DND-41 (cell line): ENCODE measurements at places on chromosomes 1 and 21.

- no peak for DNase-seq
These were observed 73.1 kb downstream of the CASZ1 start for GRCh38 chr1:10723317-10723716.

DNA sequence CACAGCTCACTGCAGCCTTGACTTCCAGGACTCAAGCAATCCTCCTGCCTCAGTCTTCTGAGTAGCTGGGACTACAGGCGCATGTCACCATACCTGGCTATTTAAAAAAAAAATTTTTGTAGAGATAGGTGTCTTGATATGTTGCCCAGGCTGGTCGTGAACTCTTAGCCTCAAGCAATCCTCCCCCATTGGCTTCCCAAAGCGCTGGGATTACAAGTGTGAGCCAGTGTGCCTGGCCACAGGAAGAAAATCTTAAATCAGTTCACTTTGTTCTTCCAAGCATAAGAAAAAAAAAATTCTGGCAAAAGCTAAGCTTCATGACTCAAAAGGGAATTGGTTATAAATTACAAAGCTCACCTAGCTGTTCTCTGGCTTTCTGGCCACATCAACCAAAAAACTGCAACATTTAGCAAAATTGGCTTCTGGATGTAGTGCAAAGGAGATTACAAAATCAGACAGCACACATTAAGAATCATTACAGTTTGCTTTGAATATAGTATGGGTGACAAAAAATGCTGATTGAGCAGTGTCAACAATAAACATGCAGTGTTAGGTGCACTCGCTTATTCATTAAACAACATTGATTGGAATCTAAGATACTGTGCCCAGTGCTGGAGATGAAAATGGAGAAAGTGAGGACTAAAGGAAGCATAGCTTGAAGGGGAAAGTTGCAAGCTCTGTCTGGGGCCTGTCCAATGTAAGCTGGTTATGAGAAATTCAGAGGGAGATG lies 76.7 kb downstream of the KCTD3 start:
- no peak for DNase-seq

DNA sequence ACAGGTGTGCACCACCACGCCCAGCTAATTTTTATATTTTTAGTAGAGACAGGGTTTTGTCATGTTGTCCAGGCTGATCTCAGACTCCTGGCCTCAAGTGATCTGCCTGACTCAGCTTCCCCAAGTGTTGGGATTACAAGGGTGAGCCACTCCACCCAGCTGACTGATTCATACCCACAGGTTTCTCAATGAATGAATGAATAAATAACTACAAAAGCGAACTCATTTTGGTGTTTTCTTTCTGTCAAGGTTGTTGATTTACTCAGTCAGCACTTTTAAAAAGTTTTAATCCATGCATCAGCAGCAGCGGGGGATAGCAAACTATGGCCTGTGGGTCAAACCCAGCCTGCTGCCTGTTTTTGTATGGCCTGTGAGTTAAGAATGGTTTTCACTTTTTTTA lies 217.5 kb downstream of the FAF1 start:
- DNase-seq = no peak

DNA sequence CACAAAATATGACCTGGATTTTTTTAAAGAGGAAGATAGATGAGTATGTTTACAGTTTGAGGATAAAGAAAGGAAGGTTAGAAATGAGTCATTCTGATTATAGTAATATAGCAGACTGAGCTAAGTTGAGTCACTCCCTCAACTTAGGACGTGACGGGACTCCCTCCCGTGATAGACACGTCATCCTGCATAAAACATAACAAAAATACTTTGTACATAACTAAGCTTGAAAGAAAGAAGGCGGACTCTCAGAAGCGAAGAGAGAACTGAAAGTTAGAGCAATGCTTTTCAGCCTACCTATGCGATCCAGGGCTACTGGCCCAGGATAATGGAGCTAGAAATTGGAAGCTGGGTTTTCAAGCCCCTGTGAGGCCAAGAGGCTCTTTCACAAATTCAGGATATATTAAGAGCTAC lies 53.0 kb upstream of the DESI2 start:
- DNase-seq = no peak

GRCh38 chr1:25255706-25256577 lies 8.7 kb upstream of the RSRP1 start:
- DNase-seq = no peak

DNA sequence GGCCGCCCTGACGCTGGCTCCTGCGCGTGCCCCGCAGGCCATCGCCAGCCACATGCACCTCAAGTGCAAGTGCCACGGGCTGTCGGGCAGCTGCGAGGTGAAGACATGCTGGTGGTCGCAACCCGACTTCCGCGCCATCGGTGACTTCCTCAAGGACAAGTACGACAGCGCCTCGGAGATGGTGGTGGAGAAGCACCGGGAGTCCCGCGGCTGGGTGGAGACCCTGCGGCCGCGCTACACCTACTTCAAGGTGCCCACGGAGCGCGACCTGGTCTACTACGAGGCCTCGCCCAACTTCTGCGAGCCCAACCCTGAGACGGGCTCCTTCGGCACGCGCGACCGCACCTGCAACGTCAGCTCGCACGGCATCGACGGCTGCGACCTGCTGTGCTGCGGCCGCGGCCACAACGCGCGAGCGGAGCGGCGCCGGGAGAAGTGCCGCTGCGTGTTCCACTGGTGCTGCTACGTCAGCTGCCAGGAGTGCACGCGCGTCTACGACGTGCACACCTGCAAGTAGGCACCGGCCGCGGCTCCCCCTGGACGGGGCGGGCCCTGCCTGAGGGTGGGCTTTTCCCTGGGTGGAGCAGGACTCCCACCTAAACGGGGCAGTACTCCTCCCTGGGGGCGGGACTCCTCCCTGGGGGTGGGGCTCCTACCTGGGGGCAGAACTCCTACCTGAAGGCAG lies 23.4 kb upstream of the ARF1 start:
- no peak for DNase-seq

GRCh38 chr1:68495968-68496679 lies 758 bp downstream of the DEPDC1 start:
- peak; percentile 5 for DNase-seq

- no peak for DNase-seq
These were observed 206.2 kb downstream of the GREM2 start for GRCh38 chr1:240405751-240406150.

- no peak for DNase-seq
These were observed 126.6 kb upstream of the AJAP1 start for GRCh38 chr1:4527819-4528218.

DNA sequence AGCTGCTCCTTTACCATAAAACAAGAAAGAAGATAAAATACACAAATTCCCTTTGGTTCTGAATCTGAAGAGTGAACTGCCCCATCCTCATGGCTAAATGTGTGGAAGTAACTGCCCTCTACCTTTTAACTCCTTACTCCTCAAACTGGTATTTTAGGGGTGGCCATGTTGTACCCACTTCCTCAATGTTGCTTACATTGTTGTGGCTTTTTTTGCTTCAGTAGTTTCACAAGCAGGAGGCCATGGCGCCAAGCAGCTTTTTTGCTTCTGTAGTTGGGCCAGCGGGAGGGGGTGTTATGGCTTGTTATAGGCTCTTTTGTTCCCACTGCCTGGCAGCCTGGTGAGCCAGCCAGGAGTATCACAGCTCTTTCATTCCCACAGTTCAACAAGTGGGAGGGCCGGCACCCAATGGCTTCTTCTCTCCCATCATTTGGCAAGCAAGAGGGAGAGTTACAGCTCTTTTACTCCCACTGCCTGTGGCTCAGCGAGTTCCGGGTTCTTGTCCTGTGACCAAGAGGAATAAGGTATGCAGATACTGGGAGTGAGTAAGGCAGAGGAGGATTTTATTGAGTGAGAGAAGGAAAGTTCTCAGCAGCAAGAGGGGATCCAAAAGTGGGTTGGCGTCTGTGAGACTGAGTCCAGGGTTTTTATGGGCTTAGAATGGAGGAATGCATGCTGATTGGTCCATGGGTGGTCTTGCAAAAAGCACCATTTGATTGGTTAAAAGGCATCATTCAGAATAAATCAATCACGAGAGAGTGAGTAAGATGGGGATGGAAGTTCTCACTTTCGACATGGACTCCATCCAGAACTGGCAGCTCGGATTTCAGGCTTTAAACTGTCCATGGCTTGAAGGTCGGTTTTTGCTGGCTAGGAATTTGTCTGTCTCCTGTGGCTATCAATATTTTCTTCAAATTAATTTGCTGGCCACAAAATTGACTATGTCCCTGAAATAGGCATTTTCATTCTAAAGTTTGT lies 429.6 kb downstream of the HLX start:
- DNase-seq = no peak

DNA sequence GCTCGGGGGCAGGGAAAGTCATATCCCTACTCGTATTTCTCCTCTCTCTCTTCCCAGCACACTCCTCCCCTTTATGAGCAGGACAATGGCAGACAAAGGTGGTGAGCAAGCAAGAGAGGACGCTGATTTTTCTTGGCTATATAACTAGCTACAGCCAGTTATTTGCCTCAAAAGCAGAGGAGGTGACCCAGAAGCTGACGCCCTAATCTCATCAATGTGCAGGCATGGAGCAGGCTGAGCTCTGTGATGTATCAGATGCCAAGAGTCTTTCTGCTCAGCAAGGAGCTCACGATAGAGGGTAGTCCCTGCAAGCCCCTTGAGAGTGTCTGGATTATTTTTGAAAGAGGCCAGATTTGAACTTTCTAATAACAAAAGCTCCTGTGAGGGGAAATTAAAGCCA lies 75.5 kb downstream of the ASTN1 start:
- no peak for DNase-seq

DNA sequence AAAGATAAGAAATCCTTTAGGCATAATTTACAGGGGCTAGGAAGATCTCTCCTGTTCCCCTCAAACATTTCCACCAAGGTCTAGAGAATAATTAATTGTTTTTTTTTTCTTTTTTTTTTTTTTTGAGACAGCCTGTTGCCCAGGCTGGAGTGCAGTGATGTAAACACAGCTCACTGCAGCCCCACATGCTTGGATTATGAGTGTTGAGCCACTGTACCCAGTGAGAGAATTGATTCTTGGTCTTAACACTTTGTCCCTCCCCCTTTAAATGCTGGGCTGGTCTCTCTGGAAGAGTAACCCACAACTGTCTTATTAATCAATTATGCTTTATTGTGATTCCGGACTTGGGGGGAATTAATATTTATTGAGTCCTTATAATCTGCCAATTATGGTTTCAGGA lies 33.4 kb downstream of the ATF3 start:
- no peak for DNase-seq

DNA sequence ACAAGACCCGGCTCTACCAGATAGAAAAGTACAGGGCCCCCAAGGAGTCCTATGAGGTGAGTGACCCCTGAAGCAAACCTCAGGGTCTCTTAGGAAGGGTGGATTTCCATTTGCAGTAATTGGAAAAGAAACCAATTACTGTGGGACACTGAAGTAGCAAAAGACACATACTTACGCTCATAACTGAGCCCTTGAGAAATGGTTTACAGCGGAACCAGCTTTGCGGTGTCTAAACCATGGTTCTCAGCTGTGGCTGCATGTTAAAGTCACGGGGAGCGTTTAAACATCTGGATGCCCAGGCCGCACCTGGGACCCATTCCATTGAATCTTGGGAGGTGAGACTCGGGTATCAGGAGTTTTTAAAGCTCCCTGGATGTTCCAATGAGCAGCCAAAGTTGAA lies 110.7 kb downstream of the HUNK start:
- no peak for DNase-seq

GRCh38 chr1:21082073-21082472 lies 94.6 kb downstream of the EIF4G3 start:
- no peak for DNase-seq

GRCh38 chr1:248599396-248599795 lies 1.9 kb upstream of the OR2T10 start:
- DNase-seq = no peak

- DNase-seq = no peak
These were observed 10.5 kb downstream of the FOXJ3 start for GRCh38 chr1:42324398-42325013.

DNA sequence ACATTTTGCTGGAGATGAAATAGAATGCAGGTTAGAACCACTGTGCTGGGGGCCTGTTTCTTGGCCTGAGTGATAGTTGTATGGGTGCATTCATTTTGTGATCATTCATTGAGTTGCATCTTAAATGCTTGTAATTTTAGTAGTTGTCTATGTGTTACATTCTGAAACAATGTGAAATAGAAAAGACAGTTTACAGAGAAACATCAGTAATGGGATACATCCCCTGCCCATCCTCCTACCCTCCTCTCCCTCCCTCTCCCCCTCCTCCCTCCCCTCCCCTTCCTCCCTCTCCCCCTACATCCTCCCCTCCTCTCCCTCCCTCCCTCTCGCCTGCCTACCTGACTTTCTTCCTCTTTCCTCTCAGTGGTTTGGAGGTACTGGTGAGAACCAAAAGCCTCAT lies 54.5 kb upstream of the COL6A1 start:
- no peak for DNase-seq

DNA sequence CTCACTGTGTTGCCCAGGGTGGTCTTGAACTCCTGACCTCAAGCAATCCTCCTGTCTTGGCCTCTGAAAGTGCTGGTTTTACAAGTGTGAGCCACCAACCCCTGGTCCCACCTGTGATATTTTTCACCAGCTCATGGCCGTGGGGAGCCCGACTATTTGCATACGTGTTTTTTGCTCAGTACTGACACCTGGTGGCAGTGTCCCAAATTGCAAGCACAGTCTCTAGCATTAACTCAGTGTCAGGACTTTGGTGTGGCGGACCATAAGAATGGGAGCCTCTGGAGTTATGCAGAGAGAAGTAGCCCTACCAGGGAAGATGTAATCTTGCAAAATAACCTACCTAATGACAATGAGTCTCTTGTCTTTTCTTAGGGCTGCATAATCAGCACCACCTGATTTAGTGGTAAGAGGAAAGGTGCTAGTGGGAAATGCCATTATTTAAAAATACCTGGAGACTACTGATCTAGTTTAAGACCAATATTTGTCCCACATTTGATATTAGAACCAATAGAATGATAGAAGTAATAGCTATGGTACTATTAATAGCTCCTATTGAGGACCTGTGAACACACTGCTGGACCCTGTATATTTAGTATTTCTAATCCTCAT lies 305.4 kb downstream of the DISC1 start:
- peak; percentile 45 for DNase-seq

DNA sequence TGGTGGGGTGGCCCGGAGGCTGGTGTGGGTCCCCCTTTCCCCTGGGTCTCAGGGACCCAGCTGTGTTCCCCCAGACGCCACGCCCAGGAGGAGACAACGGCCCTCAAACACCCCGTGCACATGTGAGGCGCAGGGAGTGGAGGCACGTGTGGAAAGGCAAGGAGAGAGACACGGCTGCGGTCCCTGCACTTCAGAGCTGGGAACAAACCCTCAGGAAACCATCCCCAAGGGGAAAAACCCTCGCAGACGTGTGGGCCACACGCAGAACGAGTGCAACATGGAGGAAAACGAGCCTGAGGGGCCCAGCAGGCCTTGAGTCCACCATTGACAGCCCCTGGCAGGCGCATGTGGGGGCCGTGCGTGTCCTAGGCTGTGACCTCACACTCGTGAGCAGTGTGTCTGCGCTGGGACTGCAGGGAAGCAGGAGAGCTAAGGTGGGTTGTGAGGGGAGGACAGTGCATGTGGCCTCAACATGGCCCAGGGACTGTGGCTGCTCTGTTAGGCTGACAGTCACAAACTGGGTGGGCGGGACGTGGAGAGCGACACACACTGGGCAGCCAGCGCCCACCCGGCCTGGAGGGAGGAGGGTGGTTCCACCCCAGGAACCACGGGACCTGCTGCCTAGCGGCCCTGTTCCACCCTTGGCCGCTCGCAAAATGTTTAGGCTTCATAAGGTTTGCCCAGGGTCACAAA lies 20.0 kb downstream of the ITGB2 start:
- no peak for DNase-seq

- DNase-seq = no peak
These were observed 70.4 kb downstream of the CHRM3 start for GRCh38 chr1:239456788-239457187.
